ENCODE measurements at places on chromosomes 13 and 19. TPM values are rescaled to one million over a fixed set of nuclear protein-coding genes. Genes with fewer than 3 reads are reported as not detected.

GRCh38 chr13:98239162-98240076 lies 62.4 kb upstream of the RNF113B start:
- peaks cover 5% of the 10 kb centered on the region for H3K4me1 ChIP-seq
- no peak overlapping the region for H3K4me3 ChIP-seq
- no peak overlapping the region for H3K27ac ChIP-seq
- no peaks in the 10 kb centered on the region for H3K36me3 ChIP-seq

- peaks cover 14% of the 10 kb centered on the region for H3K27me3 ChIP-seq
- no peaks in the 10 kb centered on the region for H3K36me3 ChIP-seq
- H3K4me3 ChIP-seq = peak overlapping the region; percentile 39
- DNase-seq = peak; percentile 70
Measured at GRCh38 chr13:98751861-98752466, 508 bp downstream of the SLC15A1 start.

Gene MYH14
- polyA plus RNA-seq = 25.3 TPM

Gene IL27RA
- polyA plus RNA-seq = 10.8 TPM

DNA sequence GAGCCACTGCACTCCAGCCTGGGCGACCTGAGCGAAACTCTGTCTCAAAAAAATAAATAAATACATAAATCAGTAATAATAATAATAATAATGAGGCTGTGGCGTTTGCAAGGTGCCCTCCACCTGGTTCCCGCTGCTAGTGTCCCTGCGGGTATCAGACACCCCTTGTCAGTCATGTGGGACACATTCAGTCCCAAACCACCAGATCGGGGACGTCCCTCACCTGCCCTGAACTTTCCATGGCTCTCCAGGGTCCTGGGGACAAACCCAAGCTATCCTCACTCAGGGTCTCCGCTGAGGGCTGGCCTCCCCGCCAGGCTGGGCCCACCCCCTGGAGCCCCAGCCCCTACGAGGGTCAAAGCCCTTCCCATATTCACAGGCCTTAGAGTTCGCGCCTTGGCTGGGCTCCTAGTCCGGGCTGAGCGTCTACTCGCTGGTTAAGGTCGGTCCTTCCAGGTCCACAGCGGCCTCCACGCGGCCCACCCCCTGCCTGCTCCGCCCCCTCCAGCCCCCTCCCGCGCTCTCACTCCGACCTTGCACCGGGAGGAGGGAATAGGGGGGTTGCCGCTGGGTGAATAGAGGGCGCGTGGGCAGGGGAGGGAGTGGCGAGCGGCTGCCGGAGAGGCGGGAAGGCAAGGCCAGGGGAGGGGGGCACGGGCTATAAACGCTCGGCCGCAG lies 349 bp upstream of the KISS1R start:
- peaks cover 8% of the 10 kb centered on the region for H3K4me1 ChIP-seq
- H3K4me3 ChIP-seq = peak overlapping the region; percentile 57
- peaks cover 32% of the 10 kb centered on the region for H3K27me3 ChIP-seq
- H3K27ac ChIP-seq = no peak overlapping the region
- peak; percentile 79 for DNase-seq
- no peaks in the 10 kb centered on the region for H3K36me3 ChIP-seq

Data from H1 (cell line).